ENCODE measurements at places on chromosomes 5 and 9.
A peak's percentile ranks its signal among the peaks of the same experiment; 100 is the strongest.

- H3K4me3 ChIP-seq = no peak overlapping the region
- no peaks in the 10 kb centered on the region for H3K4me1 ChIP-seq
- no peaks in the 10 kb centered on the region for H3K36me3 ChIP-seq
- H3K27ac ChIP-seq = no peak overlapping the region
- no peaks in the 10 kb centered on the region for H3K27me3 ChIP-seq
- no peak for DNase-seq
Measured at GRCh38 chr5:60738933-60739332, 39.0 kb upstream of the DEPDC1B start.

DNA sequence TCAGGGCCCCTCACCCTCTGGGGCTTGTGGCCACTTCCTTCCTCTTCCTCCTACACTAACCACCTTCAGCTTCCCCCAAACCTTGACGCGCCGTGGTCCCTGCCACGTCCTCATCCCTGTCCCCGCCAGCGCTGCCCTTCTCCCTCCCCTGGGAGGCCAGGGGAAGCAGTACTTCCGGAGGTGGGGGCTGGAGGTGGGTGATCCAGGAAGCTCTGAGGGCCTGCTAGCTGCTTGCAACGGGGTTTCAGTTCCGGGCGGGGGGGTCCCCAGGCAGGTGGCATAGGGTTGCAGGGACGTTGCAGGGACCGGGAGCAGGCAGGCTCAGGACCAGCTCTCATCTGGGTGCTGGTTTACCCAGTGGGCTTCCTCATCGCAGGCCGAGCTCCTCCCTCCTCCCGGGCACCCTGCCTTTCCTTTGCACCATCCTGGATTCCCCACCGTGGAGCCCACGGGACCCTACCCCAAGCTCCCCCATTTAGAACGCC is 70.0 kb downstream of the RXRA start:
- no peak overlapping the region for H3K27ac ChIP-seq
- no peak overlapping the region for H3K4me3 ChIP-seq
- no peaks in the 10 kb centered on the region for H3K36me3 ChIP-seq
- DNase-seq = no peak
- no peaks in the 10 kb centered on the region for H3K4me1 ChIP-seq

DNA sequence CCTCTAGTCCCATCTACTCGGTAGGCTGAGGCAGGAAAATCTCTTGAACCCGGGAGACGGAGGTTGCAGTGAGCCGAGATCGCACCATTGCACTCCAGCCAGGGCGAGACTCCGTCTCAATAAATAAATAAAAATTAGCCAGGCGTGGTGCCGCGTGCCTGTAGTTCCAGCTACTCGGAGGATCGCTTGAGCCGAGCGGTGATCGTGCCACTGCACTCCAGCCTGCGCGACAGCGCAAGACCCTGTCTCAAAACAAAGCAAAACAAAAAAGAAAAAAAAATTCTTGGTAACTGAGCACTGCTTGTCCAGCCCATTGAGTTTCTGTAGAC is 710 bp upstream of the WDR55 start:
- H3K36me3 ChIP-seq = peaks cover 17% of the 10 kb centered on the region
- peak overlapping the region; percentile 97 for H3K27ac ChIP-seq
- DNase-seq = no peak
- H3K4me1 ChIP-seq = peaks cover 3% of the 10 kb centered on the region
- no peaks in the 10 kb centered on the region for H3K27me3 ChIP-seq

- H3K27ac ChIP-seq = no peak overlapping the region
- H3K4me3 ChIP-seq = no peak overlapping the region
- H3K36me3 ChIP-seq = no peaks in the 10 kb centered on the region
- no peaks in the 10 kb centered on the region for H3K4me1 ChIP-seq
- DNase-seq = no peak
- peaks cover 3% of the 10 kb centered on the region for H3K27me3 ChIP-seq
Measured at GRCh38 chr5:179333796-179334761, 11.2 kb downstream of the ADAMTS2 start.

- H3K27me3 ChIP-seq = peaks cover 2% of the 10 kb centered on the region
- H3K27ac ChIP-seq = no peak overlapping the region
- no peaks in the 10 kb centered on the region for H3K4me1 ChIP-seq
- no peaks in the 10 kb centered on the region for H3K36me3 ChIP-seq
- no peak overlapping the region for H3K4me3 ChIP-seq
- no peak for DNase-seq
Measured at GRCh38 chr5:6359555-6360322, 18.6 kb downstream of the MED10 start.

- no peaks in the 10 kb centered on the region for H3K36me3 ChIP-seq
- no peak overlapping the region for H3K27ac ChIP-seq
- peaks cover 2% of the 10 kb centered on the region for H3K27me3 ChIP-seq
Measured at GRCh38 chr5:135750506-135750905, 84.0 kb upstream of the SLC25A48 start.

DNA sequence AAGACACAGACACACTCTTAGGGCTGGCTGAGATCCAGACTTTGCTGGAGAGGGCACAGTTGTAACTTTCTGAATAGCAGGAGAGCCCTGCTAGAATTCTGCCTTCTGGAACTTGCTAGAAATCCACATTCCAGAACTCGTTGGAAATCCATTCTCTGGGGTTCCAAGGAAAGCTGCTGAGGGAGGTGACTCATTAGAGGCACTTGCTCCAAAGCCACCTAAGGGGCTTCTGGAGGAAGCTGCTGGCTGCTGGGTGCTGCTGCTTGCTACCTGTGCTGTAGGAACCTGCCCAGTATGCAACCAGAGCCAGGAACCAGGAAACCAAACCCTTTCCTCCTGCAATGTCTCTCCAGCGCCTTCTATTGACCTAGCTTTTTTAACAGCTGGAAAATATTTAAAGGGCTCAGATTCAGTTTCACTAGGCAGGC is 4.1 kb upstream of the TLE4 start:
- no peak for DNase-seq
- H3K27ac ChIP-seq = no peak overlapping the region
- no peaks in the 10 kb centered on the region for H3K27me3 ChIP-seq

GRCh38 chr5:95712347-95712958 is 18.7 kb upstream of the RHOBTB3 start:
- no peak overlapping the region for H3K4me3 ChIP-seq
- no peaks in the 10 kb centered on the region for H3K27me3 ChIP-seq
- H3K4me1 ChIP-seq = peaks cover 6% of the 10 kb centered on the region
- no peaks in the 10 kb centered on the region for H3K36me3 ChIP-seq
- peak; percentile 75 for DNase-seq
- H3K27ac ChIP-seq = peak overlapping the region; percentile 61

GRCh38 chr5:21823076-21823574 is 1030.0 kb downstream of the CDH12 start:
- H3K27ac ChIP-seq = no peak overlapping the region
- H3K36me3 ChIP-seq = no peaks in the 10 kb centered on the region
- no peak overlapping the region for H3K4me3 ChIP-seq
- no peaks in the 10 kb centered on the region for H3K4me1 ChIP-seq

DNA sequence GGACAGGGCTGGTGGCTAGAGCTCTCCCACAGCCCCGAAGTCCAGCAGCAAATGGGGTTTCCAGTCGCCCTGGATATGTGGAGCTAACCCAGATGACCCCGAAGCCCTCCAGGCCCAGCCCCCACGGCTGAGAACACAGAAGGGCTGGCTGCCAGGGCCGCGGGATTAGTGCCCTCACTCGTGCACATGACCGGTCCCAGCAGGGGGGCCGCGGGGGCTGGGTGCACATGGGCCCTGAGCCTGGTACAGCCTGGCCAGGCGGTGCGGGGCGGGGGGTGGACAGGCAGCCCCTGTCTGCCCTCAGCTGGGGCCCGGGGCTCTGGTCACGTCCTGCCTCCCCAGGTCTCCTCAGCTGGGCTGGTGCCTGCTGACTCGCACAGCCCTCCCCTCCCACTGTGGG is 5.9 kb downstream of the SSNA1 start:
- H3K36me3 ChIP-seq = no peaks in the 10 kb centered on the region
- no peak overlapping the region for H3K4me3 ChIP-seq
- H3K27ac ChIP-seq = no peak overlapping the region
- no peaks in the 10 kb centered on the region for H3K27me3 ChIP-seq

GRCh38 chr5:5953584-5954274 is 424.6 kb downstream of the MED10 start:
- no peaks in the 10 kb centered on the region for H3K36me3 ChIP-seq
- DNase-seq = no peak
- no peak overlapping the region for H3K27ac ChIP-seq

- peaks cover 4% of the 10 kb centered on the region for H3K36me3 ChIP-seq
- H3K27ac ChIP-seq = peak overlapping the region; percentile 92
- peaks cover 13% of the 10 kb centered on the region for H3K4me1 ChIP-seq
- no peaks in the 10 kb centered on the region for H3K27me3 ChIP-seq
- no peak for DNase-seq
Measured at GRCh38 chr5:177023303-177023664, 788 bp downstream of the ZNF346 start.

GRCh38 chr5:140000332-140000731 is 42.8 kb downstream of the NRG2 start:
- H3K4me3 ChIP-seq = no peak overlapping the region
- DNase-seq = no peak
- H3K27me3 ChIP-seq = no peaks in the 10 kb centered on the region

- H3K4me3 ChIP-seq = no peak overlapping the region
- peaks cover 9% of the 10 kb centered on the region for H3K4me1 ChIP-seq
- no peak overlapping the region for H3K27ac ChIP-seq
- H3K36me3 ChIP-seq = no peaks in the 10 kb centered on the region
Measured at GRCh38 chr9:136605988-136606660, 56.6 kb upstream of the EGFL7 start.

DNA sequence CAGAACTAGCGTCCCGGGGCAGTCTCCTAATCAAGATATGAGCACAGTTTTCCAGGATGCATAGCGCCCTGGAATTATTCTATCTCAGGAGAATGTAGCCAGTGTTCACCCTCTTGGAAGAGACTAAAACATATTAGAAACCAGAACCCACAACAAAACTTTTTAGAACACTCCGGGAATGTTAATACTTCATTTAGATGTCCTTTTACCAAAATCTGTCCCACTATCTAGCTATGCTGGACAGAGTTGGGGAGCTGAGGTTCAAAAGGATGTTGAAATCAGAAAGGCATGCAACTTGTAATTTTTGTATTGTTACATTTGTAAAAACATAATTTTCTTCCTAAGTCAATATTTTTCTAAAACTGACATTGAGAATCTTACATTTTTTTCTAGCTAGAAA is 386.5 kb upstream of the RFX3 start:
- no peaks in the 10 kb centered on the region for H3K4me1 ChIP-seq
- no peak overlapping the region for H3K4me3 ChIP-seq
- no peaks in the 10 kb centered on the region for H3K36me3 ChIP-seq
- H3K27ac ChIP-seq = no peak overlapping the region
- DNase-seq = no peak

- H3K27ac ChIP-seq = no peak overlapping the region
- DNase-seq = no peak
- H3K27me3 ChIP-seq = no peaks in the 10 kb centered on the region
- no peak overlapping the region for H3K4me3 ChIP-seq
- no peaks in the 10 kb centered on the region for H3K36me3 ChIP-seq
Measured at GRCh38 chr9:8400378-8400777, 600.8 kb upstream of the DMAC1 start.

GRCh38 chr9:110148891-110149290 is 59.1 kb downstream of the C9orf152 start:
- no peak overlapping the region for H3K27ac ChIP-seq
- H3K27me3 ChIP-seq = no peaks in the 10 kb centered on the region
- H3K36me3 ChIP-seq = no peaks in the 10 kb centered on the region
- no peak for DNase-seq

GRCh38 chr5:144060598-144060997 is 109.9 kb downstream of the YIPF5 start:
- H3K4me1 ChIP-seq = no peaks in the 10 kb centered on the region
- H3K27ac ChIP-seq = no peak overlapping the region
- no peaks in the 10 kb centered on the region for H3K36me3 ChIP-seq
- H3K4me3 ChIP-seq = no peak overlapping the region
- no peaks in the 10 kb centered on the region for H3K27me3 ChIP-seq
- DNase-seq = no peak

DNA sequence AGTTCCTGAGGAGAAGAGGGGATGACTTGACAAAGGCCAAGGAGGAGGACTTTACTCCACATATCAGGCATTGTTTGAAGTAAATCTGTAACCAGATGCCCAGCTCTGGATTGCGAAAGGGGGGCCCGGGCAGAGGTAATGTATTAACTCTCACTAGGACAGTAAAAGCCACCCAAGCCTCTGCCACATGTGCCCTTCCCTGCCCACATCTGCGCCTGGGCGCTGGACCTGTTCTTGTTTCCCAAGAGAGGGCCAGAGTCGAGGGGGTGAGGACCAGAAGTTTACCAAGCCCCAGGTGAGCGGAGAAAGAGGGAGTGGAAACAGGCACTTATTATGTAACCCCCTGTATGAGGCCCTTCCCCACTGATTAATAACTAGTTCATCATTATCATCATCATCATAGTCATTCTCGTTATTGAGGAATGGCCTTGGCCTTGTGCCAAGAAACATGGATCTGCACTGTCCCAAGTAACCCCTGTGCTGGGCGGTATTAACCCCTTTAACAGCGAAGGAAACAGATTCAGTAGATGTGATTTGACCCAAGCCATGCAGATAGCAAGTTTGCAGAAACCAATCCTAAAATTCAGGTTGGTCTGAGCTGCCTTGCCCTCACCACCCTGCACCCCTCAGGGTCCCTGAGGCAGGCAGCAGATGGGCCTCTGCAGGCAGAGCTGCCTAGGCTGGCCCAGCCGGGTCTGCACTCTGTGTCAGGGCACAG is at the start of gene SLC23A1:
Gene SLC23A1 (minus strand): TSS at position 23 of the 718 bp plus-strand sequence. CDS start 44 bp downstream, outside the sequence.
- no peaks in the 10 kb centered on the region for H3K36me3 ChIP-seq
- H3K4me3 ChIP-seq = no peak within 1 kb of the TSS
- H3K27ac ChIP-seq = no peak within 1 kb of the TSS
- no peaks in the 10 kb centered on the region for H3K4me1 ChIP-seq
- H3K27me3 ChIP-seq = no peaks in the 10 kb centered on the region

DNA sequence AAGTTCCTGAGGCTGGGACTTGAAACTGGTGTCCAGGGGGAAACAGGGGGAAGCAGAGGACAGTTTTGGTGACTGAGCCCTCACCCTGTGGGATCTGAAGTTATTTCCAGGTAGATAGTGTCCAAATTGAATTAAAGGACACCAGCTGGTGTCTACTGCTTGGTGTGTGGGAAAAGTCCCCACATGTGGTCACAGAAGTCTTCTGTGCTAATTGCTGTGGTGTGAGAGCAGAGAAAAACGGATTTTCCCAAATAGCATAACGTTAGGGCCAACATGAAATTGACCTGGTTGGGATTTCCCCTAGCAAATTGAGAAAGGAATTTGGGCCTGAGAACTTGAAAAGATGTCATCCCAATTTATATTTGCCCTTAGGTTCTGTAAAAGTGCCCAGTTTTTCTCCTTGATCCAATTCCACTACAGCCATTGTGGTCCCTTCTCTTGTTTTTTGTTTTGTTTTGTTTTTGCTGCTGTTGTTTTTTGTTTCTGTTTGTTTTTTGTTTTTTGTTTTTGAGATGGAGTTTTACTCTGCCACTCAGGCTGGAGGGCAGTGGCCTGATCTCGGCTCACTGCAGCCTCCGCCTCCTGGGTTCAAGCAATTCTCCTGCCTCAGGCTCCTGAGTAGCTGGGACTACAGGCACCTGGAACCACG is 5.6 kb upstream of the STARD4 start:
- H3K27ac ChIP-seq = no peak overlapping the region
- H3K36me3 ChIP-seq = no peaks in the 10 kb centered on the region
- 0 out of 2 replicates have a peak, but pooled peaks cover 4% of the 10 kb centered on the region for H3K4me1 ChIP-seq
- H3K27me3 ChIP-seq = no peaks in the 10 kb centered on the region
- H3K4me3 ChIP-seq = no peak overlapping the region

GRCh38 chr9:113930390-113930783 is 54.3 kb downstream of the ZNF618 start:
- no peak overlapping the region for H3K27ac ChIP-seq
- no peaks in the 10 kb centered on the region for H3K36me3 ChIP-seq
- H3K27me3 ChIP-seq = no peaks in the 10 kb centered on the region
- no peak for DNase-seq
- no peaks in the 10 kb centered on the region for H3K4me1 ChIP-seq

All from Panc1 (cell line).